ENCODE measurements at places on chromosomes 6 and 20. TPM values are rescaled to one million over a fixed set of nuclear protein-coding genes. Genes with fewer than 3 reads are reported as not detected.

Gene STMND1
- not detected for total RNA-seq

Gene B3GALT4
- 10.1 TPM for total RNA-seq

Gene IL17A
- 0.50 TPM for total RNA-seq

Gene RGS17
- not detected for total RNA-seq

- no peak for DNase-seq
Measured at GRCh38 chr20:7411075-7411474, 529.2 kb downstream of the HAO1 start.

GRCh38 chr6:30884521-30885480 lies 482 bp downstream of the DDR1 start:
- DNase-seq, result no peak

DNA sequence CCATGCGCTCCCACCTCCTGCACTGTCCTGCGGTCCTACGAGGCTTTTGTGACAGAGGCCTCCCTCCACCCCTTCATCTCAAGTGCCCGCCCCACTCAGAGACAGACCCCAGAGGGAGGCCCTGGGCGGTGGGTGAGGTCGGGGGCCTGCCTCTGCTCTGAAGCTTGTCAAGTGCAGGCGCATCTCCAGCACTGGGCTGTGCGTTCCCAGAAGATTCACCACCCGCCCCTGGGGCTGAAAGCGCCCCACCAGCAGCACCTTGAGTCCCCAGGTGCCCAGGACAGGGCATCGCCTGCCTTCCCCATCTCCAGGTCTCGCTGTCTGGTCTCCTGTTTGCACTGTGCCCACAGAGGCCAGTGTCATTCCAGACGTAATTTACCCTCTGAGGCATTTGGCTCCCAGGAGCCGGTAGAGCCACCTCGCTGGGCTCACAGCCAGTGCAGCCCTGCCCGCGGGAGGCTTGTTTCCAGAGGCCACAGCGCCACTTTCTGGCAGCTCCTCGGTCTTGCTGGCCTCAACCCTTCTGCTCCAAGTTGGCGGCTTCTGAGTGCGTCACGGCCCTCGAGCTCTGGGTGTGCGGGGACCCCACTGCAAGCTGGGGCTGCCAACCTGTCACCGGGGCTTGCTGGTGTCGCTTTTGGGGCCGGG lies 191.1 kb downstream of the TAF4 start:
- DNase-seq, result no peak

- DNase-seq, result no peak
Measured at GRCh38 chr6:8579372-8579771, 144.0 kb upstream of the SLC35B3 start.

- DNase-seq, result no peak
Measured at GRCh38 chr6:137661601-137662000, 167.4 kb upstream of the OLIG3 start.

GRCh38 chr20:49039854-49040253 lies 6.3 kb upstream of the CSE1L start:
- DNase-seq, result no peak

- no peak for DNase-seq
Measured at GRCh38 chr6:11190625-11191245, 41.7 kb downstream of the NEDD9 start.
